ENCODE measurements at places on chromosomes 3 and 15.
A peak's percentile ranks its signal among the peaks of the same experiment; 100 is the strongest.

DNA sequence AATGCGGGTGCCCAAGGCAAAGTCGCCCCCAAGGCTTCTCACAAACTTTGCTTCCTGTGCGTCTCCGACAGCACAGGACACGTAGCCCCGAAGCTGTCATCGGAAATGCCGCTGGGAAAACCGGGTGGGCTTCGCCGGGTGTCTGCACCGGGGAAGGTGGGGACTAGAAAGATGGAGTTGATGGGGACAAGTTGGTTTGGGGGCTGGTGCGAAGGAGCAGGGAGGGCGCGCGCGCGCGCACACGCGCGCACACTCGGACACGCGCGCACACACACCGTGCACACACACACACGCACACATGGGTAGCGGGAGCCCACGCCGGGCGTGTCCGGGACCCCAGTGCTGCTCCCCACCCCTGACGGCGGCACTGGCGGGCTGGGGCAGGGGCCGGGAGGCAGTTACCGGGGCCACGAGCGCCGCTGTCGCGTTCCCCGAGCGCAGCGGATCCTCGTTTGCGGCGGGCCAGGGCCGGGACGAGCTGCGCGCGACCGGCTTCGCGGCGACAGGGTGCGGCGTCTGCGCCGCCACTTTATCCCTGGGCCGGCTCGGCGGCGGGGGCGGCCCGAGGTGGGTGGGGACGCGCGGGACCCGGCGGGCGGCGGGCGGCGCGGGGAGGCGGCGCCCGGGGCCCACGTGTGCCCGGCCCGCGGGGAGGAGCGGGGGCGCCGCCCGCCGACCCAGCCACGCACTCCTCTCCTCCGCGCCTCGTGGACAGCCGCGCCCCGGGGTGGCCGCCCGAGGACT lies 539 bp upstream of the MGLL start:
- DNase-seq: peak; percentile 39

DNA sequence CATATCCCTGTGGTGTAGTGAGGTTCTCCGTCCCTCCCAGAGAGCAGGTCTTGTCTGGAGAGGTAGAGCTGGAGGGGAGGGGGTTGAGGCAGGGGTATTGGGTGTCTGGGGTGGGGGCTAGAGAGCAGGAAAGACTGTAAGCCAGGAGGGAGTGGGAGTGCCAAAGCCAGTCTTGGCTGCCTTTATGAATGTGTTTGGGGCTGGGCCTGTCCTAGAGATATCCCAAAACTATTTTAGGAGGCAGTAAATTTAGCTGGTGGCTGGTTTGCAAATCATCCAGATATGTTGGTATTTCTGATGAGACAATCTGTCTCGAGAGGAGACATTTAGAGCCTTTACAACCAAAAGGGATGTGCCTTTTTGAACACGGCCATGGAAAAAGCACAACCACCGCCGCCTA lies 166.6 kb downstream of the TLE3 start:
- no peak for DNase-seq

GRCh38 chr3:54042259-54042823 lies 80.0 kb upstream of the CACNA2D3 start:
- DNase-seq: no peak

GRCh38 chr3:65678516-65678915 lies 360.2 kb downstream of the MAGI1 start:
- DNase-seq: no peak

GRCh38 chr15:80597076-80597475 lies 98.0 kb upstream of the ABHD17C start:
- no peak for DNase-seq

DNA sequence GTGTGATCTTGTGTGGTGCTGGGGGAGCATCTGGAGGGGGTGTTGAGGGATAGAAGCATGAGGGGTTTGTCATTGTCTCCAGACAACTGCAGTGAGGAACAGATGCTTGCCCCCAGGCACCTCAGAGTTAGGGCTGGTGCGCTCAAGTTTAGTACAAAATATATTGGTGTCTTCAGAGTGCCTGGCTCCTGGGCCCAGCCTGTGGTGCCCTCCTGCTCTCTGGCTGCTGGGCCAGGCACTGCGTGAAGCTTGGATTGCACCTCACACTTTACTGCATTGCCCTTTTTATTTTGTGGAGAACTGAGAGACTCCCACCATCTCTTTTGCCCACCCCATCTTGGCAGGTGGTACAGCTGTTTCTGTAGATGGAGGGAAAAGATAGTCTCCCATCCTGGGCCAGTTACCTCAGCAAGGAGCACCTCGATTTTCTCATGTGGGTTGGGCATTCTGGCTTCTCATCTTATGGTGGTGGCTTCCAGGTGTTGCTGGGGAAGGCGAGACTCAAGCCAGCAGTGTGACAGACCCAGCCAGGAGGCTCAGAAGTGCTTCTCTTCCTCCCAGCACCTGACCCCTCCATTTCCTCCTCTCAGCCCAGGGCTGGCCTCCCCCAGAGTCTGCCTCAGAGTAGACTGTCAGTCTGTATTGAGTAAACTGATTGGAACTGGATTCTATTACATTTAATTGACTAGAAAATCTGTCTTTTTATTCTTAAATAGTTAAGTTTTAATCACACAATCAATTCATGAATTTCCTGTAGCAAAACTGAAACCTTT lies 140.5 kb downstream of the DNAJB8 start:
- no peak for DNase-seq

- no peak for DNase-seq
Measured at GRCh38 chr3:24917908-24918307, 423.3 kb upstream of the THRB start.

- no peak for DNase-seq
Measured at GRCh38 chr15:54884312-54884711, 312.4 kb downstream of the RSL24D1 start.

DNA sequence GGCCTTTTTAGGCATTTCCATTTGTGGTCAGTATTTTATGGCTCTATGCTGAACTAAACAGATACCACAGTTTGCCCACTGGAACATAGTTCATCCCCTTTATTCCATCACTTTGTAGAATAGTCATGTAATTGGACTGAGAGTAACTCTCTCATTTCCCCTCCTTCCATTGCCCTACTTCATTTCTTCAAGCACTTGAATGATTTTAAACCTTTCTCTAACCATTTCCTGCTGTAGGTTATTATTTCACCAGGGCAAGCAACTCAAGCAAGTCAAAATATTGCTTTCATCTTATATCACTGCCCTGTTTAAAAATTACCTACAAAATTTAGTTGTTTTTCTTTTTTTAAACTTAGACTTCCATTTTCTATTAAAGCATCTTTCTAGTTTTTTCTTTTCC lies 177.0 kb downstream of the RAP2B start:
- DNase-seq: no peak

DNA sequence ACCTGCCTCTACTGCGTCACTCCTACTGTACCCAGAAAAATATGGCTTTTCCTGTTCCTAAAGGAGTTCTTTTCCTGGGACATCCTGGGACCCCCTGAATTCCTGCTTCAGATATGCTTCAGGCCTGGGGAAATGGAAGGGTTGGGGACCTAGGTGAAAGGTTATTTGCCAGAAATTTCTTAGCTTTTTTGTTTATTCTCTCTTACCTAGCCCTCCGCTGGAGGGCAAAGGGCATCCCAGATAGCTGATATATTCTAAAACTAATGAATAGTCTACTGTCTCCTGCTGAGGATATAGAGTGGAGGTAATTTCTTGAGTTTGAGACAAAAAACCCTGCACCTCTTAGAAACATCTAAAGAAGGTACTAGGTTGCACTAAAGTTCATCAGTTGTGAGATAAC lies 3.6 kb upstream of the ZNF148 start:
- no peak for DNase-seq

- no peak for DNase-seq
Measured at GRCh38 chr15:87687523-87687870, 569.0 kb downstream of the NTRK3 start.

- DNase-seq: no peak
Measured at GRCh38 chr15:79311901-79312553, 1.1 kb downstream of the TMED3 start.

DNA sequence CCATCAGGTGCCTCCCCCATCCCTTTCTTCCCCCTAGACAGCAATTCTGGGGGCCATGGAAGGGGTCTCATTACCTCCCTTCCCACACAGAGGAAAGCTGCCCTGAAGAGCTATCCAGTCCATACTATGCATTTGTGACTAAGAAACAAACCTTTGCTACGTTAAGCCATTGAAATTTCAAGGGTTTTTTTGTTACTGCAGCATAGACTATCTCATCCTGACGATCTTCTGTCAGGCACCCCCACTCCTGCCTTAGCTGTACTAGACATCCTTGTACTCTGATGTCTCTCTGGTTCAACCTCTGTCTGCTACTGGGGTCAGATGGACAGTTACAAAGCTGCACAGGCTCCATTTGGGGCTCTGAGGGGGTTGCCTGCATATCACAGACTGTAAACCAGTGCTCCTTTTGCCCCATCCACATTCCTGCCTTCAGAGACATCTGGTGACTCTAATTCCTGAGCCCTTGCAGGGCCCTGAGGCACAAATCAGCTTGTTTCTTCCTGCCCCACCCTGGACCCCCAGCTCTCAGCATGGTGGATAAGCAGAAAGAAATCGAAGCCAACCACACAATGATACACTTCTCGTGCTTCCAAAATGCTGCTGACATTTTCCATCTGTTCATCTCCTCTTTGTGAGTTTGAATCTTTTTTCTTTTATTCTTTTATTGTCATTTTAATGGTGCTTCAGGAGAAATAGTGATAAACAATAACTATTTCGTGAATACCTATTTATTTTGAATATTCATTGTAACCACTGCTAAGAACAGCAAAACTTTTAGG lies 21.6 kb upstream of the NSMCE3 start:
- DNase-seq: no peak

- no peak for DNase-seq
Measured at GRCh38 chr3:172550347-172550943, 27.2 kb upstream of the TNFSF10 start.

DNA sequence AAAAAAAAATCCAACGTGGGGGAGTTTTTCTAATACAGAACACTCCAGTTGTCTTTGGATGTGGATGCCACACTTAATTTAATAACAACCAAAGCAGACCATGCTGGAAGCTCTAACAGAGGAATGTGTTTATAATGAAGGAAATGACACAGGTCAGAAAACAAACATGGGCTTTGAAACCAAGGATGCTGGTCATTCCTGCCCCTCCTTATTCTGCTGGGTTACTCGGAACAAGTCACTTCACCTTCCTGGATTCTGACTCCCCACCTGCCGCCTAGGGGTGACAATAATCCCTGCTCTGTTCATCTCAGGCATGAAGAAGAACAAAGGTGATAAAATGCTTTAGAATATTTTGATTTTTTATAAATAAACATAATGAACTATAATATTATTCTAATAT lies 240.9 kb upstream of the ADAMTS9 start:
- DNase-seq: no peak

GRCh38 chr3:142086581-142087090 lies 62.7 kb downstream of the TFDP2 start:
- no peak for DNase-seq

- DNase-seq: no peak
Measured at GRCh38 chr3:149638228-149639092, 19.4 kb downstream of the WWTR1 start.

DNA sequence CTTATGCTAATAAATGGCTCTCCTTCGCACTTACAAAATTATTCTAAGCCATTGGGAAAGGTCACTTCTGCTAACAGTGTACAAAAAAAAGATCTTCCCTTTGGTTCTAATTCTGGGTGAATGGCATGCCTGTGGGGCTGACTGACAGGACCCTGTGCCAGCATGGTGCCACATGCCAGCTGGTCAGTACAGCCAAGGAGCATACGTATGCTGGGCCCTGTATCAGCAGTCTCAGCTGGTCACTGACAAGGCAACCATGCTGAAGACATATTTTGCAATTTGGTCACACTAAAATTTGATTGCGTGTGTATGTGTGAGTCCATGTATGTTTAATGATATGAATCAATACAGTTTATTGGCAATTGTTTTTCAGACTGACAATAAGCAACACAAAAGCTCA lies 246.1 kb downstream of the TBL1XR1 start:
- no peak for DNase-seq

GRCh38 chr15:96629511-96629910 lies 299.0 kb downstream of the NR2F2 start:
- no peak for DNase-seq

DNA sequence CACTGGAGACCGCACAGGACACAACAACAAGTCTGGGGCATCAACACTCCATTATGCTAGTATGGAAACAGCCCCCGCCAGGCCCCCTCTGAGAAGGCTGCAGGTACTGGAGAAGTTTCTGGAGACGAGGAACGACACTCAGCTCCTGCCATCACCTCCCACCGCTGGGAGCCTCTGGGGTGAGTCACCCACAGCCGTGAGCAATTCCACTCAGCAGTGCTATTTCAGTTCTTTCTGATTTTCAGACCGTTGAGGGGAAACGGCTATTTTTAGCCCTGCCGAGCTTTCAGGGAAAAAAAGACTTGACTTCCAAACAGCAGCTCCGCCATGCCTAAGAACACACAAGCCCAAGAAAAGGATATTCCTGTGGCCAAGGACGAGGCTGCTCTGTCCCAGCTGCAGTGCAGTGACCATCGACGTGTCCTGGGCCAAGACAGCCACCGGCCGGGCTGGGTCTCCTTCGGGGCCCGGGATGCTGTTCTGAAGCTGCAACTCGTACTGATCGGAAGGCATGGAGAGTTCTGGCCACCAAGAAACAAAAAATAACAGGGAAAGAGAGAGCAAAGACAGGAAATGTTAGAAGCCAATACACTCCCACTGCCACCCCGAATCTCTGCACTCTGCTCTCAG lies 40.8 kb downstream of the NUP210 start:
- no peak for DNase-seq

DNA sequence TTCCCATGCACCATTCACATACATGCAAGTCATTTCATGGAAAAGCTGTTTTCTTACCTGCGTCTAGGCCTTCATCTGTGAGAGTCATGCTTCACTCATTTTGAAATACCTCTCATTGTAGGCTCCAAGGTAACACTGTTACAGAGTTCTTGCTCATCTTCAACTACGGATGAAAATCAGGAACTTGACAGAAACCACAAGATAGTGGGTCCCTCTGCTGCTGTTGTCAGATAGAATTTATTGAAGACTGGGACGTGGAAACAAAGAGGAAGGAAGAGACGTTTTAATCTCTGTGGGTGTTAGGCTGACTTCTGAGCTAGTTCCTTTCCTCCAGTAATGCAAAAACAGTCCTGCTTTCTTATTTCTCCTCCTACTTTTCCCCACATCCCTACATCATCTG lies at the start of gene P2RY14:
Gene P2RY14, minus strand, starts transcription at position 313 of the 400 bp plus-strand sequence. CDS start 64,226 bp downstream, outside the sequence.
- no peak for DNase-seq

All from activated B cell treated with CpG ODN at 0.5 μM for 24 hours (primary cell).